ENCODE measurements at places on chromosomes 11 and 22.

GRCh38 chr11:8359521-8359920 is 95.8 kb upstream of the LMO1 start:
- peaks cover 39% of the 10 kb centered on the region for H3K27me3 ChIP-seq
- no peak overlapping the region for H3K27ac ChIP-seq
- no peak for DNase-seq
- H3K4me1 ChIP-seq, result no peaks in the 10 kb centered on the region
- no peak overlapping the region for H3K4me3 ChIP-seq

DNA sequence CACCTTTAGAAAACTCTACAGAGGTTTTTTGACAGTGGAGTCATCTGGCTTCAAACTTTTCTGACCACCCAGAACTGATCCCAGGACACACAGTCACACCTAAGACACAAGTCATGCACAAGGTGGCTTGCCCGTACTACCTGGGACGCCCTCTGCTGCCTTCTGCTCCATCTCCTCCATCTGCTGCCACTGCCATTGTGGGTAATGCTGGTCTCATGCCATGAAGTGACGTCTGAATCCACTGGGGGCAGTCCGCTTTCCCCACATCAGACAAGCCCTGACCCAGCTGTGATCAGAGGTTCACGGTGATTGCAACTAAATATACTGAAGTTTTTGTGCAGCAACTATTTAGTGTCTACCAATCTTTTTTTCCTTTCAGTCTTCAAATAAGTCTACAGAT is 5.4 kb upstream of the NDUFS8 start:
- DNase-seq, result no peak
- no peak overlapping the region for H3K4me3 ChIP-seq
- H3K27me3 ChIP-seq, result no peaks in the 10 kb centered on the region
- H3K27ac ChIP-seq, result no peak overlapping the region
- H3K36me3 ChIP-seq, result peaks cover 9% of the 10 kb centered on the region

GRCh38 chr11:68659158-68659921 is 25.0 kb upstream of the GAL start:
- peak; percentile 89 for DNase-seq
- no peak overlapping the region for H3K27ac ChIP-seq
- H3K4me3 ChIP-seq, result no peak overlapping the region
- H3K36me3 ChIP-seq, result no peaks in the 10 kb centered on the region

- peak overlapping the region; percentile 91 for H3K27ac ChIP-seq
- H3K4me1 ChIP-seq, result peaks cover 33% of the 10 kb centered on the region
- H3K27me3 ChIP-seq, result no peaks in the 10 kb centered on the region
- peaks cover 35% of the 10 kb centered on the region for H3K36me3 ChIP-seq
Observed at GRCh38 chr11:10857459-10857708, 469 bp downstream of the ZBED5 start.
